Stimulated activated CD4-positive, alpha-beta T cell treated with anti-CD3 and anti-CD28 coated beads, Interleukin-4, amount 100 ng/mL, for 1 hour (primary cell): ENCODE measurements at places on chromosomes 11 and 22.

- DNase-seq, result no peak
Measured at GRCh38 chr11:1863352-1864216, 10.7 kb downstream of the LSP1 start.

DNA sequence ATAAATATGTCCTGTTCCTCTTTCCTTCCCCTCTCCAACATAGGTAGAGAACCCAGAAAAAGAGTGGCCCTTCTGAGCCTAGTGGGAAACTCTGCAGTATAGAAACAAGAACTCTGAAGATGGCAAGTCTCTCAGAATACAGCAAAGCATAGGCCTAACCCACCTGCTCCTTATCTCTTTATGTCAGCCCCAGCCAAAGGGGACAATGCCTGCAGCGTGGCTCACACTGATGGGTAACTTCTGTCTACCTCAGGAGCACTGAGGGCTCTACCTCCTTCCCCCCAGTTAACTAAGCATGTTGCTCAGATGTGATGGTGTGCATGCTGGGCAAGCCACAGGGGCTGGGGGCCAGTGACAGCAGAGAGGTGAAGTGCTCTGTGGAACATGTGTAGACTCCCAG lies 4.9 kb upstream of the NRIP3 start:
- DNase-seq, result no peak

DNA sequence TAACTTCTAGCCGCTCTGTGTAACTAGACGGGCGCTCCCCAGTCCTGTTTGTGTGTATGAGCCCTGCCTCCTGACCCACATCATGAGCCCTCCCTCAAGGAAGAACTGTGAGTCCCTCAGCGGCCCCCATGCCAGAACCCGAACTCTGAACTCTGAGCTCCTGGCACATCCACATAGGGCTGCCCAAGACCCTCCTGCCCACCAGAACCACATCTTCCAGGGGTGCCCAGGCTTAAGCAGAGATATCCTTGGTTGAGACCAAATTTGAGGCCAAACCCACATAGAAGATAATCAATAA lies 3.0 kb downstream of the TRIM29 start:
- DNase-seq, result no peak

DNA sequence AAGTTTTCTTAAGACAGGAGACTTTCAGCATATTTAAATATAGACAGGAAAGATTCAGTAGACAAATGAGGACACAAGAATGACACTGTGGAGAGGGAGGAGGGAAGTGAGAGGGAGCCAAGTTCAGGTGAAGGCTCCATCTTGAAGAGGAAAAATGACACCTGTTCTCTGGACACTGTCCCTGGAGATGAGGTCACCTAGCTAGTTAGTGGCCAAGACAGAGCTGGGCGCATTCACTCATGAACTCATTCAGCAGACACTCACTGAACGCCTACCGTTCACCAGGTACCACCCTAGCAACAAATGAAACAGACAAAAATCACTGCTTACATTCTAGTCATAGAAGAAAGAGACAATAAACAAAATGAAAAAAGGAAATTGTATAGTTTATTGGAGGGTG lies 103.3 kb upstream of the PARVA start:
- DNase-seq, result no peak

- no peak for DNase-seq
Measured at GRCh38 chr11:68780829-68781228, 29.5 kb upstream of the TESMIN start.

DNA sequence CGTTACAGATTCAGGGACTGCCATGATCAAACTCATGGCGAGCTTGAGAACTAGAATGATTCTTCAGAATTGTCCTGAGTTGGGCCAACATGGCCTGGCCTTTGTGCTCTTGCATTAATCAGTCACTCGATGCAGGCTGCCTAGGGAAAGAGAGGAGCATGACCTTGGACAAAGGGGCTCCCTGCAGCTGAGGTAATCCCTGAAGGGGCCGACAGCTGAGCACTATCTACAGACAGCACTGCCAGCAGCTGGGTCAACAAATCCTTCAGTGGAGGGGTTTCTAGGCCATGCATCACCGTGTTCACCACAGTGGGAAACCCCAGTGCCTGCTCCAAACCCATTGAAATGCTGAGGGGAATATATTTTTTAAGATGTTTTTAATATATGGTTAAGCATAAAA lies 159.5 kb upstream of the POU2AF2 start:
- DNase-seq, result no peak

GRCh38 chr11:133403900-133404299 lies 128.4 kb downstream of the OPCML start:
- no peak for DNase-seq

DNA sequence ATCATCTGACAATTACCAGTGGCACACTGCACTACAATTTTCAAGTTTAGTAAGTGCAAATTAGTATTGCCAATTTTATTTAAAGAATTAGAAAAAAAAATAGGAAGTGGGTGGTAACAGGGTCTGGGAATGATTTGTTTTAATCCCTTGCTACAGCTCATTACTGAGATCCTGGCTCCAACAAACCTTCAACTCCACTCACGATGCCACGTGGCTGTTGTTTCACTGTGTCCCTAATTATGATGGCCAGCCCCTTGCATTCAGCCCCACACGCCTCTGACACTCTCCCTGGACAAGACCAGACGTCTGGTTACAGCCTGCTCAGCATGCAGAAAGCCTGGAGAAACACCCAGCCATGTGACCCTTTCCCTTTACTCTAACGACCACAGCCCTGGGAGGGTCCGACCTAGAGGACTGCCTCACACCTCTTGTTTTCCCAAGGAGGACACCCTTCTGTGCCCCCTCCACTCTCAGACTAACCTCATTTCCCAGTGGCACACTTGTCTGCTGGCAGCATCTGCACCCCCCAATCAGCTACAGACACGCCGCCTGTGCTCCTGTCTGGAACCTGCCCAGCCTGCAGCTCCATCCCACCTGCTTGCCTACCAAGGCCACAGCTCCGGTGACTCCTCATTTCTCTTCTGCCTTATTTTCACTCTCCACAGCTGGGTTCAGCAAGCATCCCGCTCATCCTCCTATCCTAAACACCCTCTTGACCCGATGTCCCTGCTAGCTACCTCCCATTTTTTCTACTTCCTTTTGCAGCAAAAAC lies 18.5 kb upstream of the SLC25A1 start:
- no peak for DNase-seq

- DNase-seq, result no peak
Measured at GRCh38 chr22:22953791-22954190, 66.2 kb downstream of the IGLL5 start.

GRCh38 chr11:31218847-31219246 lies 150.7 kb downstream of the DCDC1 start:
- no peak for DNase-seq

DNA sequence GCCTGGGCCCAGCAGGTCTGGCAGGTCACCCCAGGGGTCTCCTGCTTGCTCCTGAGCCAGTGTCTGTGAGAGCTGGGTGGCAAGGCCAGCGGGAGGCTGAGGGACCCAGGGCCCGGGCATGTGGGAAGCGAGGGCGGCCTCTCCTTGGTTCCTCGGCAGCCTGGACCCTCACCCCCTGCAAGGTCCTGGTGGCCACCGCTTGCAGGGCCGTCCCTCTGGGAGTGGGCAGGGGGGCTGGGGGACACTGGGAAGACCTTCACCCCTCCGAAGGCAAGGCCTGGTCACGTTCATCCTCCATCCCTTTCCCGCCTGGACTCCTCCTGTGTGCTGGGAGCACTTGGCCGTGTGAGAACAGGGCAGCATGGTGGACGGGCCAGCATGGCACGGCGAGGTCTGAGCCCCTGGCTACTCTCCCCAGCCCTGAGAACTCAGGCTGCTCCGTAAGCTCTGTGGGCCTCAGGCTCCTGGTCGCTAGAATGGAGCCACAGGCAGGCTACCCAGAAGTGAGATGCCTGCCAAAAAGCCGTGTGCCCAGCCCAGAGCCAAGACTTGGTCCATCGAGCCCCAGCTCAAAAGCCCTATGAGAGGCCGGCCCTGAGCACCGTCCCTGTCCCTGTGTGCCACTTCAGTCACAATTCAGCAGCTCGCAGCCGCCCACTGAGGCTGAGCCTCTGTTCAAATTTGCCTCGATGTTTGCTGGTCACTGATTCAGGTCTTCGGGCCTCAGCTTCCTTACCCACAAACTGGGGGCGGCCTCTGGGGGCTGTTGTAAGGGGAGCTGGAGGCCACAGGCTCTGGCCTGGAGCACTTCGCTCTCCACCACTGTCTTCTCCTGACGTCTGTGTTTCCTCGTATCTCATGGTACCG lies 45.0 kb downstream of the IGLL1 start:
- DNase-seq, result no peak

GRCh38 chr11:66918741-66919140 lies 39.4 kb downstream of the PC start:
- no peak for DNase-seq

- no peak for DNase-seq
Measured at GRCh38 chr11:133678191-133678590, 145.9 kb upstream of the OPCML start.

GRCh38 chr11:26950260-26950719 lies 43.6 kb upstream of the FIBIN start:
- no peak for DNase-seq
